ENCODE measurements at places on chromosomes 12 and 14.

DNA sequence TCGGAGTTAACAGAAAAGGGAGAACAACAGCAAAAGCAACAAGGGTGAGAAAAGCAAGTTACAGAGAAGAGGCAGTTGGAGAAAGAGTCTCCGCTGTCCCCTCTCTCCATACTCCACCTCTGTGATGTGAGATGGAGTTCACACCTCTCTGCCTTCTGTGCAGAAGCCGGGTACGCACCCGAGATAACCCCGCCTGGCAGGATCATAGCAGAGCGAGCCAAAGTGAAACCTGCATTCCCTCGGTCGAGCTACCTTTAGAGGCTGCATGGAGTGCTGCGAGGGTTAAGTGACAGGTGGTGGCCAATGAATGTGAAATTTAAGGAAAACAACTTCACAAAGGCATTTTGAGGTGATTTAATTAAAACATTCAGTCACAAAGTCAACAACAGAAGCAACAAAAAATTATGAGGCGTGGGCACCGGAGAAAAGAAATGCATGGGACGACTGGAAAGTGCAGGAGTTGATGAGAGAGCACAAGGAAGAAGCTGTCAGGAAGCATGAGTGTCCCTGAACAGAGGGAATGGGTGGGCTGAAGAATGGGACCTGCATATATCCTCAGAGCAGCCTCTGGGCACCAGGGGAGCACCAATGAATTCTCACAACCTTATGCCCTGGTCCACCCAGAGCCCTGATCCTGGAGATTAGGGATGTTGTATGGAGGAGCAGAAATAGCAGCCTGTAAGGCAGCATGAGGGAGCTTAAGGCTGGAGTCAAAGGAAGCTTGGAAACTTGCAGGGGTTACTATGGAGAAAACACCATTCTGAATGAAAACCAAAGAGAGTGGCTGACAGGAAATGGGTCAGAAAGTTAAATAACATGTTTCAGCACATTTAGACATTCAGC, 208.3 kb downstream of the EMP1 start:
- no peak for DNase-seq

GRCh38 chr12:23816394-23816851, 133.0 kb downstream of the SOX5 start:
- no peak for DNase-seq

GRCh38 chr14:44912041-44912869, 49.5 kb downstream of the KLHL28 start:
- DNase-seq: no peak

- DNase-seq: peak; percentile 38
These were observed 6.9 kb downstream of the RTRAF start for GRCh38 chr14:51996148-51996746.

DNA sequence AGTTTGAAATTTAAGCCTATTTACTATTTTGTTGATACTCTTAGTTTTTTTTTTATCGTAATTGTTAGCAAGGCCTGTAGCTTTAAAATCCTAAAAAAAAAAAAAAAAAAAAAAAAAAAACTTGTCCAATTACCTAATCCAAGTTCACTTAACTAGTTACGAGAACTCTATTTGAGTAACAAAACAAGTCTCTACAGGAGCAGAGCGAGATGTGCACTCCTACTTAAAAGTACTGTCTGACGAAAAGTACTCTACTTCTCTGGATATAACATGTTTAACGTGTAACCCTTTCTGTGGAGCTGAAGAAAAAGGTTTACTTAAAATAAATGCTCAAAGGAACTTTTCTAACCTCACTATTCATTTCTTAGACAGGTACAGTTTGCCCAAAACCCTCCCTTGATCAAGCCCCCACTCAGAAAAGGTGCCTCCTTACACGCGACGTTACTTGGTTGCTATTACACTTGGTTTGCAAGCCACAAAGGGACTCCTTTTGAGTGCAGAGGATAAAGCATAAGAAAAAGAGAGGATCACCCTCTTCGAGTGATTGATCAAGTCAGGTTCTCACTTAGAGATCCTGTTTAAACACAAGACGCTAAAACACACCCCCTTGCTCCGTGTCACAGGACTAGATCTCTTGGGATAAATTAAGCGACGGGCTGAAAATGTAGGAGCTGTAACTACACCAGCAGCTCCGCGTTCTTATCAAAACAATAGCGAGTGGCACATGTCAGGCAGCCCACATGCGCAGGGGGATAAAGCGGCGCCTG, 2.2 kb downstream of the BAZ1A start:
- DNase-seq: no peak

DNA sequence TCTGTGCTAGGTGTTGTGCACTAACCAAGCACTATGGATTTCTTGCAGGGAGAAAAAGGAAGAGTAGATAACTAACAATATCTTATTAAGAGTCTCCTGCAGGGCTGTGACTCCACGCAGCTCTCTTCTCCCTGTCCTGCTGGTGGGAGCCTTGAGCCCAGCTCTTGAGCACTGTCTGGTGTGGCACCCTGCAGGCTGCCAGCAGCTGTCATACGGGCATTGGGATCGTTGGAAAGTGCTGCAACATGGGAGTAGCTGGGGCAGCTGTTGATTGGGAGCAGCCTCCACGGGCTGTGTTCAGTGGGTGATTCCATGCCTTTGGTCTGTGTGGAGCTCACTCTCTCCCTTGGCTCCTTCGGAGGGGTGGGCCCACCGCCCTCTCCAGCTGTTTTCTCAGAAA, 125.3 kb downstream of the FBXL14 start:
- DNase-seq: no peak

- no peak for DNase-seq
These were observed 97.4 kb downstream of the TSPAN8 start for GRCh38 chr12:71060426-71060825.

- peak; percentile 0 for DNase-seq
These were observed 279.9 kb upstream of the SYT1 start for GRCh38 chr12:78584695-78585094.

DNA sequence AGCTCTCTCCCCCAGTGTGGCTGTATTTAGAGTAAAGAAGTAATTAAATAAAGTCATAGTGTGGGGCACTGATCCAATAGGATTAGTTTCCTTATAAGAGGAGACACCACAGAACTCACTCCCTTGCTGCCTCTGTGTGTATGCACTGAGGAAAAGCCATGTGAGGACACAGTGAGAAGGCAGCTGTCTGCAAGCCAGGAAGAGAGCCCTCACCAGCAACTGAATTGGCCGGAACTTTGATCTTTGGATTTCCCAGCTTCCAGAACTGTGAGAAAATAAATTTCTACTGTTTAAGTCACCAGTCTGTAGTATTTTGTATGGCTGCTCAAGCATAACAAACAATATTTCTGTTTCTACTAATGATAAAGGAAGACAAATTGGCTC, 368.7 kb upstream of the PRICKLE1 start:
- no peak for DNase-seq

- DNase-seq: no peak
These were observed 870.8 kb downstream of the GALC start for GRCh38 chr14:87122166-87122565.

- no peak for DNase-seq
These were observed 144.0 kb downstream of the ADAMTS20 start for GRCh38 chr12:43407816-43408645.

DNA sequence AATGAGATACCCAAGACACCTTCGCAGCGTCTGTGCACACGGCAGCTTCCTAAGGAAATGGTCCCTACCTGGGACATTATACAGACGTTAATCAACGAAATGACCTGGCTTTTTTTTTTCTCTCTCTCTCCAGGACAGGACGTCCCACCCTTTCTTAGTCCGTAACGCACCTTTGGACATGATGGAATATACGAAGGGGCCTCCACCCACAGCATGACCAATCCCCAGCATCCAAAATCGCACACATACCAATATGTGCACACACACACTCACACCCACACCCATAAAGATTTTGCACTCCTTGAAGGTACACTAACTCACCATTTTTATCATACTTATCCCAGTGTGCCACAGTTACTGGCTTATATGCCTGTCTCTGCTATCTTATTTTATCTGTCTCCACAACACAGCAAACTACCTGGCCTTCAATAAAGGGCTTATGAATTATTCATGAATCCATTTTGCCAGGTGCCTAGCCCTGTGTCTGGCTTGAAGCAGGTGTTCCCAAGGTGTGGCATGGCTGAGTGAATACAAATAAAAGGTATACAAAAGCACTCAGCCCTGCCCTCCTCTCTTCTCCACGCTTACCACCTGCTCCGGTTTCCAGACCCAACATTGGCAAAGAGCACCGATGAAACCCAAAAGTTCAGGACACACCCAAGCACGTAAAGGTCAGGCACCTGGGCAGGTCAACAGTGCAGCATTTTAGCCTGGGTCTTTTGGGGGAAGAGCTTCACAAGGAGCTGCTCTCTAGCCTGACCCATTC, 2.2 kb downstream of the SCNN1A start:
- DNase-seq: no peak

- no peak for DNase-seq
These were observed 323.5 kb downstream of the DAD1 start for GRCh38 chr14:22265319-22266141.

GRCh38 chr12:70852416-70853150, 68.0 kb downstream of the PTPRR start:
- DNase-seq: no peak

- no peak for DNase-seq
These were observed 18.1 kb downstream of the PPM1H start for GRCh38 chr12:62916632-62917425.

DNA sequence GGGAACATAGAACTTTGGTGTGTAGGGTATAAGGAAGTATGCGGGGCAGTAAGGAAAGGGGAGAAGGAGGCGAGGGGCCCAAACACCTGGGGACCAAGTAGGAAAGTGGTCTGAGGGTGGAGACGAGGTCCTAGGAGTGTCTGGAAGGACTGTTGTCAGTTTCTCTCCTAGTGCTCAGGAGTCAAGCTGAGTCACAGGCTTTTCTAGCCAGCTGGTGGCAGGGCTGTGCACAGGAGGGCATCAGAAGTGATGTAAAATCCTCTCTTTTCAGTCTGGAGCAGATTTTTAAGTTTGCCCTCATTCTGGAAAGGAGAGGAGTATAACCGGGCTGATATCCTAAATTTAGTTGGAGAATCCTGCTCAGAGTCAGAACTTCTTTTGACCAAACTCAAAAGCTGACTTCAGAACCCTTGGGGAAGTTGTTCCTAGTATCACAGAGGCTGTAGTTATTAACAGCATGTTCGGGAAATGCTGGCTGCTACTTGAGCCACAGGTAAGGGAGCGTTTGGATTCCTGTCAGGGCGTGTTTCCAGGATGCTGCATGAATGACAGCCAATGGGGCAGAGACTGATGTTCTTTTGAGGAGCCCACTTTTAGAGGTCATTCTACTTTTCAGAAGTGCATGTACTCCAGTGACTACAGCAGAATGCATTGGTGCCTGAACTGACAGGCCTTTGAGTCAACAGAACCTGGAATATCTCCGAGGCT, 19.3 kb downstream of the ZNF664 start:
- no peak for DNase-seq

DNA sequence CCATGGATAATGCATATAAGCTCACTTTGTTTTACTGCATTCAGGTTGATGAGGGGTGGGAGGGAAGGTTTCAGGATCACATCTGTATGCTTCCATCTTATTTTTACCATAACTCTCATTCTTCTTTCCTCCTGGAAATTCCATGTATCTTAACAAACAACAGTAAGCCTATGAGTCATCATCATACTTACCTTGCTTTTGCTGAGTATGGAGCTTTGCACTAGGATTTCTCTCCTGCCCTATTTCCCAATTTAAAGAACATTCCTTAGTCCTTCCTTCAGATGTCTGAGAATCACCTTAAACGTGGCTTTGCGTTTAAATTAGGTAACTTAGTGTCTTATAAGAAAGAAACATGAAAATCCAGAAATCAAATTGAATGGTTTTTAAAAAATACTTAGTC, 1.6 kb upstream of the CLEC14A start:
- DNase-seq: no peak

DNA sequence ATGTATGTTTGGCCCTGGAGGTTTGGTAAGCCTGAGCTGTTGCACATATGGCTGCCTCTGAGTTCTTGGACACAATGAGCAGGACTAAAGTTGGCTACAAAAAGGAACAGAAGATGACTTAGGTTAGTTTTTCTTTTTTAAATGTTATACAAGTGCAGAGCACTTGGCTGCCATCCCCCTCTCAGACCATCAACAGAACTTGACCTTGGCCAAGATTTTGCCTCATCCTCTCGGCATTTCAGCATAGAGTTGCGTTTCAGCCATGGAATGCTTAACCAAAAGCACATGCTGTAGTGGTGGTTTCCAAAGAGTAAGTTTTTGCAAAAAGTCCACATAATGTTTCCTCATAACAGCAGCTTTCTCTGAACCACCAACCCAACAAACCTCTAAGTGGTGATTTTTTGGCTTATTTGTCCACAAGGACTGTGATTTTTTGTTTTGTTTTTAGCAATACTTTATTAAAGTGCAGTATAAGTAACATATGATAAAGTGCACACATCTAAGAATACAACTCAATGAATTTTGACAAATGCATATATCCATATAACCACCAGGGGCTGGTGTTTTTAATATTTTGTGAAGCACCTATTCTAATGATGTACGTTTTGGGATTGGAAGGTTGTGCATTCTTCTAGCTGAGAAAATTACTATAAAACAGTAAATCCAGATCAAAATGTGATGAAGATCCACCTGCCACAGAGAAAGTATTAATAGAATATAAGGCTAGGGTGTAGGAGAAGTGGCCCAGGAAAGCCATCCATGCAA, 12.1 kb upstream of the GALNT16 start:
- no peak for DNase-seq

DNA sequence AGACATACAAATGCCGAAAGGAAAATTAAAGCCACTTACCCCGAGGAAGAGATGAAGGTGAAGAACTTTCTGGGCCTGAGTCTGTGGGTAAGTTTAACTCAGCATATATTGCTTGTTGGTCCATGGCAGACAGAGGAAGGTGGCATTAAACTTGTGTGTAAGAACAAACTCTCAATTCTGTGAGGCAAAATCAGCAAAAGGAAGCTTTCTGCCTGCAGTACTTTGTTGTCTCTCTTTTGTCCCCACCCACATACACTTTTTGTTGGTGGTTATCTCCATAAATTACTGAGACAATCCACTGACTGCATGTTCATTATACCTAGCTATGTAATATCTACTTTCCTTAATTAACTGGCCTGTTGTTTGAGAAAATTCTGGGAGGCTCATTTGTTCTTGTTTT, at the start of gene KLRB1:
Gene KLRB1, minus strand, starts transcription at position 201 of the 400 bp plus-strand sequence. Its CDS starts 77 bp downstream, at position 124.
- DNase-seq: no peak

- no peak for DNase-seq
These were observed 1.1 kb downstream of the SCN8A start for GRCh38 chr12:51592034-51592705.

GRCh38 chr12:111870706-111871105, 28.7 kb downstream of the MAPKAPK5 start:
- DNase-seq: no peak

DNA sequence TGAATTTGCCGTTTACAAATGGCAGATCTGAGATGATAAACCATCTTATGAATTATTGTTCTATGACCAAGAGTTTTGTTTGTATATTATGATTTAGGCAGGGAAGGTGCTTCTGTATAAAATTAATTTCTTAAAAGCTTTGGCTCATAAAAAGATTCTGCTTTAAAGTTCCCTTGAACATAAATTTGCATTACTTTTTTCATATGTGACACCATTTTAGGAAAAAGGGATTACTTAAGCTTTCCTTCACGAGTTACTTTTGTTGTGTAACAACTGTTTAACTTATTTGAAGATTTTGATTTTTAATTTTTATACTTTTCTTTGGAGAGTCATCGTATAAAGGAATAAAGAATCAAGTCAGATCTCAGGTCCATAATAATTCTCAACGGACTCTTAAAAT, 3.3 kb downstream of the ETNK1 start:
- DNase-seq: no peak

- DNase-seq: no peak
These were observed 57.0 kb downstream of the SMUG1 start for GRCh38 chr12:54131641-54132280.

Data from activated CD4-positive, alpha-beta T cell treated with anti-CD3 and anti-CD28 coated beads, Interleukin-2, Interleukin-6, amounts not matched to agents 100 ng/mL and 50 ng/mL, durations not matched to agents 16 hours and 8 hours (primary cell).